ENCODE measurements at places on chromosomes 13 and 19.
A peak's percentile ranks its signal among the peaks of the same experiment; 100 is the strongest.

DNA sequence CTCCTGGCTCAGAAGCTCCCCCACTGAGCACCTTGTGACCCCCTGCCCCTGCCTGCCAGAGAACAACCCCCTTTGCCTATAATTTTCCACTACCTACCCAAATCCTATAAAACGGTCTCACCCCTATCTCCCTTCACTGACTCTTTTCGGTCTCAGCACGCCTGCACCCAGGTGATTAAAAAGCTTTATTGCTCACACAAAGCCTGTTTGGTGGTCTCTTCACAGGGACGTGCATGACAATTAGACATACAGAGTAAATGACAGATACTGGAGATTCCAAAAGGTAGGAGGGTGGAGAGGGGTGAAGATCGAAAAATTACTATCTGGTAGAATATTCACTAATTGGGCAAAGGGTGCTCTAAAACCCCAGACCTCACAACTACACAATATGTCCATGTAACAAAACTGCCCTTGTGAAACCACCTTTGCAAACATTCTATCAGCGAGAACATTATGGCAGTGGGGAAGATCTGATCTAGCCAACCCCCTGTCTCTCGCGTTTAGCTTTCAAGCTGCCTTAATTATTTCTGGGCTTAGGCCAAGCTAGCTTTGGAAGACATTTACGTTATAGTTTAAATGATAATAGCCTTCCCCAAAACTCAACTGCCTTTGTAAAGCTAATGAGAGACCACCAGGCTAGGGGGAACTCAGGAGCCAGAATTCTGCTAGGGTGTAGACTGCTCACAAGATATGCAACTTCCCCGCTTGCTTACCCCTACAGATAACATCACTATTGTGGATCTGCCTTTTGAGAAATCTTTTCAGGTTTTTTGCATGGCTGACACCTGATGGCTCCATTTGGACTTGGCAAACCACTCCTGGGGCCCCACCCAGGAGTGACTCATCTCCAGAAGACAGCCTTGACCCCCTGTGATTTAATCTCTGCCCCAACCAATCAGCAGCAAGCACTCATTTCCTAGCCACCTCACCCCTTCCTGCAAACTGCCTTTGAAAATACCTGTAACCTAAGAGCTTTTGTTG is 1534.0 kb upstream of the SPRY2 start:
- DNase-seq, result peak; percentile 38

GRCh38 chr19:46611776-46612175 is 10.6 kb downstream of the CALM3 start:
- DNase-seq, result no peak

DNA sequence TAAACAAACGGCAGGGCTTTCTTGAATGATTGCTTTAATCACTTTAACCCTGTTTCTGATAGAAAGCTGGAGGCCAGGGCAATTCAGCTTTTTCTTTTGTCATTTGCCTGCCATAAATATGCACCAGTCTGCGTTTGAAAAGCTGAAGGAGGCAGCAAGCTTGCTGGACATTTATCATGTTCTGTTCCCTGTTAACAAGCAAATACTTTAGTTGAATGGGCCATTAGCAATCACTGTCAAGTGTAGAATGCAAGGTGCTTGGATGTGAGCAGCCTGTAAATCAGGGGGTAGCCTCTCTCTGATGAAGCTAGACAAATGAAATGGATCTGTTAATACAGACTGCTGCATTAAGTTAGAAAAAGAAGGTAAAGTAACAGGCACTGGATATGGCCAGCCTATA is 7.6 kb downstream of the EFNB2 start:
- DNase-seq, result no peak

DNA sequence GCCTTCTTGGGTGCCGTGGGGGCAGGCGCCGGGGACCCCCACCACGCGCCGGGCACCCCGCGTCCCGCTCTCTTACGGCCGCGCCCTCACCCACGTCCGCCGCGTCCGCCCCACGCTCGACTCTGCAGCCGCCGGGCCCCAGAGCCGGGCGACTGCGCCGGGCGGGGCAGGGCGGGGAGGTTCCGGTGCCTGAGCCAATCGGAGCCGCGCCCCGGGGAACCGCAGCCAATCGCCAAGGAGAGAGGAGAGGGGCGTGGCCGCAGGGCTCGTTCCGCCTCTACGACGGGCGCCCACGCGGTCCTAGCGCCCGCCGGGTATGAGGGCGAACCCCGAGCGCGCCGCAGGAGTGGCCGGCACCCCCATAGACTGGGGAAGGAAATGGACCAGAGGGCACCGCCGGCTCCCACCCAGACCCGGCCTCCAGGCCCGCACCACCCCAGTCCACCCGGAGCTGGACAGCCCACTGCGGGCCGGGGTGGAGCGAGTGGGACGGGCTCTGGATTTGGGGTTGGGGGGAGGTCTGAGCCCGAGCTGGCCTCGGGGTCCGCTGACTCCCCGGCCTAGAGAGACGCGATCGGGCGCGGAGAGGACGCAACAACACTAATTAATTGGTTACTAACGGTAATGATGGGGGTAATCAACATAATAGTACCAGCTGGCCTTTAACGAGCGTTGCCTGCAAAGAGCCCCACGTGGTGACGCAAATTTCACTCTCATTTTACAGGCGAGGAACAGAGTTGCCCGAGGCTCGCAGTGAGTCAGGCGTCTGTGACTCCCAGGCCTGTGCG is at the start of gene MFSD12:
Gene MFSD12, minus strand, starts transcription at position 126 of the 788 bp plus-strand sequence. CDS start 183 bp downstream, outside the sequence.
- peak; percentile 86 for DNase-seq

GRCh38 chr13:50690006-50690405 is 153.5 kb downstream of the DLEU7 start:
- DNase-seq, result no peak

- DNase-seq, result no peak
Measured at GRCh38 chr13:112891477-112892401, 77.3 kb upstream of the MCF2L start.

GRCh38 chr13:33678906-33679657 is 138.9 kb upstream of the RFC3 start:
- DNase-seq, result peak; percentile 73

GRCh38 chr19:1592024-1592754 is 476 bp downstream of the MBD3 start:
- DNase-seq, result peak; percentile 61

GRCh38 chr19:11023710-11024109 is 62.9 kb downstream of the SMARCA4 start:
- DNase-seq, result no peak

GRCh38 chr13:84400706-84401105 is 518.4 kb upstream of the SLITRK1 start:
- DNase-seq, result peak; percentile 98

DNA sequence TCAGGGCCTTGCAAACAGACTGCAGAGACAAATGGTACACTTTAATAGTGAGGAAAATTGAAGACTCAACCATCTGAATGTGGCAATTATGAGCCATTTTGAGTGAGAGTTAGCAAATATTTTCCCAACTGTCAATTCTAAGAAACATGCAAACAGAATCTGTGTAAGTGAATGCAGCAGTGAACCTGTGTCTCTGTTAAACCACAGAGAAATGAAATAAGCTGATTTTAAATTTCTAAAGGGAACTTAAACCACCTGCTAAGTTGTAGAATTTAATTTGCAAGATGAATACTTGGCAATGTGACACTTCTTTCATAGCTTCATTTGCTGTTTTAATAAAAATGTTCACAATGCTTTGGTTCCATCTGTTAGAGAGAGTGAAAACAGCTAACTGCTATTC is 42.0 kb upstream of the TDRD3 start:
- no peak for DNase-seq

- no peak for DNase-seq
Measured at GRCh38 chr13:28796938-28797257, 23.2 kb upstream of the MTUS2 start.

DNA sequence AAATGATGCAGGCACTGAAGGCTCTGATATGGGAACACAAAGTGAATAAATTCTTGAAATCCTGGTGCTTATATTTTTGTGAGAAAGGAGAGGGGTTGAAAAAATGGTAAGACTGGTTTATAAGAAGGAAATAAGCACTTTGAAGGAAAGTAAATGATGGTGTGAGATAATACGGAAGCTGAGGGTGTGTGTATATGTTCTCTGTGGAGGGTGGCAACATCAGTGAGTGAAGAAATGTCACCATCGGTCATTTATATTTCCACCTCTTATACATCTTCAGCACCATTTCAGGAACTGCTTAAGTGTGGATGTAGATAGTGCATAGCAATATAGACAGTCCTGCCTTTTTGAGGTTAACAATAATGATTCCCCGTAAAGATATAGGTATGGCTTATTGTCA is 17.5 kb downstream of the ZNF136 start:
- no peak for DNase-seq

DNA sequence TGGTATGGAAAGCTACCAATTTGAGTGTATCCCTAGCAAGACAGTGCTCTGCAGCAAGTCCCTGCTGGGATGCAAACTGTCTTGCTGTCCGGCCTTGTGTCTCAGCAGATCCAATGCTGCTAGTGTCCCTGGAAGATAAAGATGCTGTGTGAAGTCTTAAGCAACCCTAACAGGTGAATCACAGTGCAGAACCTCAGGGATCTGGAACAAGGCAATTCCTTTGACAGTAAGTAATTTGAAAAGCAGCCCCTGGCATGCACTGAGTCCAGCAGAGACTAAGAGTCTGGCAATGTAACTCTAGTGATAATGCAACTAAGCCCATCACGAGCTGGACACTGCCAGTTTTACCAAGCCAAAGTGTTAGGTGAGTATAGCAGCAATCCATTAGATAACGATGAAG is 1.7 kb upstream of the UCHL3 start:
- no peak for DNase-seq

- no peak for DNase-seq
Measured at GRCh38 chr19:44876930-44877535, 14.0 kb upstream of the TOMM40 start.

DNA sequence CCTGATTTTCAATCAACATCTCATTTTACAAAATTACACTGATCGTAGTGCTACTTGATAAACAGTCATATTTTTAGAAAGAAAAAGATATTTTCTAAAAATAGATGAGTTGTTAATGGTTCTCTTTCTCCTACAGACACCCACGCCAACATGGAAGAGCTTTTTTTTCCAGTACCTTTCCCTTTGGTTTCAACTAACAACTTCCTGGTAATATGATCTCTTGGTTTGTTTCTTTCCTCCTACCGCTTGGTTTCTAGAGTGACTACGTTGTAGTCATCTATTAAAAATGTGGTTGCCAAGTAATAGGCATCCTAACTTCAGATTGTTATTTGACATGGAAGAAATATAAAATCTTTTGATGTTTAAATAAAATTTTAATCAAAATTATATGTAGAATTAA is 189.0 kb downstream of the LACC1 start:
- peak; percentile 94 for DNase-seq

DNA sequence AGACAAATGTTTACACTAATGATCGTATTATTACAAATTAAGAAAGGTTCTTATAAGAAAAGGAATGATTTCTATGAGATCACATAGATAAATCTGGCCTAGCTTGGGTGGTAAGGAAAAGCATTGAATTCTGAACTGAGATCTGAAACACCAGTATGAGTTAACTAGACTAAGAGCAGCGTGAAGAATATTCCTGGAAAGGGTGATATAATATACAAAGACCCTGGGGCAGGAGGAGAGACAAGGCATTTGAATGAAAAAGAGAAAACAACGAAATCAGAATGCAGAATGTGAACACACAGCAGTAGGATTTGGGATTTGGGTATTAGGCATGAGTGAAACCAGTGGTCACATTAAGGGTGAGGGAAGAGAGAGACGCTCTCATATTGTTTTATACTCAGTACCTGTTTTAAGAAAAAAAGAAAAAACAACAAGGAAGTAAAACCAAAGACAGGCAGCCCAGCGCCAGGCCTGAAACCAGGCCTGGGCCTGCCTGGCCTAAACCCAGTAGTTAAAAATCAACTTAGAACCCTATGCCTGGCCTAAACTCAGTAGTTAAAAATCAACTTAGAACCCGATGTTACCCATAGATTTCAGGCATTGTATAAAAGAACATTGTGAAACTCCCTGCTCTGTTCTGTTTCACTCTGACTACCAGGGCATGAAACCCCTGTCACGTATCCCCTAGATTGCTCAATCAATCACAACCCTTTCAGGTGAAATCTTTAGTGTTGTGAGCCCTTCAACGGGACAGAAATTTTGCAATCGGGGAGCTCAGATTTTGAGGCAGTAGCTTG is 287.1 kb downstream of the ITGBL1 start:
- no peak for DNase-seq

DNA sequence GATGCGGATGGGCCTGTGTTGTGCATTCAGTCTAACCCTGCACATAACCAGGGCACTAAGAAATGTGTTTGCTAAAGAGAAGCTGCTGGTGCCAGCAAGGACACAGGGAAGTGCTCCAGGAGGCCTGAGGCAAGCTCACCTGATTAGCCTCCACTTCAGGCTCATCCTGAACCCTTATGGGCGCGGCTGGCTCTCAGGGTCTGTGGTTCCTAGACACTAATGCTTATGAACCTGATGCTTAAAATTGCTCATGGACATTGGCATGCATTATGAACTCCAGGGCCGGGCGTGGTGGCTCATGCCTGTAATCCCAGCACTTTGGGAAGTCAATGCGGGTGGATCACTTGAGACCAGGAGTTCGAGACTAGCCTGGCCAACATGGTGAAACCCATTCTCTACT is 34.3 kb downstream of the SERP2 start:
- DNase-seq, result peak; percentile 17

GRCh38 chr13:97460004-97460775 is 26.2 kb downstream of the RAP2A start:
- DNase-seq, result no peak

DNA sequence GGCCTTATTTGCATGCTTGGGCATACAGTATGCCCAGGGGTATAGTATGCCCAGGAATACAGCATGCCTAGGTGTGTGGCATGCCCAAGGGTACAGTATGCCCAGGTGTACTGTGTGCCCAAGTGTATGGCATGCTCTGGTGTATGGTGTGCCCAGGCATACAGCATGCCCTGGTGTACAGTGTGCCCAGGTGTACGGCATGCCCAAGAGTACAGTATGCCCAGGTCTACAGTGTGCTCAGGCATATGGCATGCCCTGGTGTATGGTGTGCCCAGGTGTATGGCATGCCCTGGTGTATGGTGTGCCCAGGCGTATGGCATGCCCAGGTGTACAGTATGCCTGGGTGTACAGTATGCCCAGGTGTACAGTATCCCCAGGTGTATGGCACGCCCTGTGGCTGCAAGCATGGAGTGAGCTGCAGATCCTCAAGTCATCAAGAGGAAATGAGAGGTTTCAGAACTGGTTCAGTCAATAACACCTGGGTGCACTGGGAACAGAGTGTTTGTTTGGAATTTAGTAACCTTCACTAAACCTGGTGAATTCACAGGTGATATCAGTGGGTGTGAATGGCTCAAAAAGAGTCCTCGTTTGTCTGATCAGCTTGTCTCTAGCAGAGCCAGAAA is 7.8 kb upstream of the C13orf42 start:
- no peak for DNase-seq

DNA sequence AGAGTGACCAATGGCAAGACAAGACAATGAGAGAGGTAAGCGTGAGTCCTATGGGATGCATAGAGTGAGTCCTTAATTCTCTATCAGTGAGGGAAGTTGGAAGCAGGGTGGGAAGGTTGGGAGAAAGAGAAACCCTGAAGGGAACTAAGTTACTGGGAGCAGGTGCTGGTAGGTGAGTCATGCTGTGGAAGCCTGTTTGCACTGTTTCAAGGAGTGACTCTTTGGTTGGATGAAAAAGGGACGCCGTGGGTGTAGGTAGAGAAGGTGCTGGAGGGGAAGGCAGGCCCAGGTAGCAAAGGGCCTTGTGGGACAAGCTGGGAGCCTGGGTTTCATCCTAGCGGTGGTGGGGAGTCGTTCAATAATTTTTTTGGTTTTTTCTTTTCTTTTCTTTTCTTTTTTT is 21.9 kb downstream of the IGFL1 start:
- peak; percentile 47 for DNase-seq

GRCh38 chr19:28652765-28653164 is 560.2 kb downstream of the UQCRFS1 start:
- no peak for DNase-seq

Measured in bronchial epithelial cell (primary cell).